ENCODE measurements at places on chromosomes 5 and 9. TPM values are rescaled to one million over a fixed set of nuclear protein-coding genes. Genes with fewer than 3 reads are reported as not detected.

SLCO6A1 gene
- total RNA-seq = 0.31 TPM

PCDHGB3 gene
- total RNA-seq = 31.0 TPM

TMEM174 gene
- total RNA-seq = not detected

CCL28 gene
- 0.94 TPM for total RNA-seq

PARP8 gene
- 61.3 TPM for total RNA-seq

SLC38A9 gene
- total RNA-seq = 107 TPM

TUT7 gene
- total RNA-seq = 56.3 TPM

TMEM161B gene
- total RNA-seq = 66.7 TPM

SRD5A1 gene
- 49.1 TPM for total RNA-seq

NR3C1 gene
- 18.5 TPM for total RNA-seq

NKD2 gene
- total RNA-seq = 4.1 TPM

CCDC183 gene
- 6.3 TPM for total RNA-seq

NR2F1-AS1 gene
- 107 TPM for total RNA-seq

SARDH gene
- total RNA-seq = 4.7 TPM

PTAR1 gene
- total RNA-seq = 99.5 TPM
